A549 treated with CpdA at 1 μM for 4 hours (cell line): ENCODE measurements at places on chromosomes 2 and 18. TPM values are rescaled to one million over a fixed set of nuclear protein-coding genes. Genes with fewer than 3 reads are reported as not detected.

HOXD8 gene
- total RNA-seq = 4.5 to 6.6 TPM (median 5.4 TPM) in 5 replicates

ST8SIA5 gene
- total RNA-seq = 0.03 TPM in 1 of 5 replicates, not detected in the others

KDM3A gene
- total RNA-seq = 24.1 to 39.9 TPM (median 31.4 TPM) in 5 replicates

TUBA4B gene
- total RNA-seq = 0.23 to 0.57 TPM (median 0.27 TPM) in 5 replicates

CRYGD gene
- total RNA-seq = not detected in 5 replicates

CLEC4F gene
- not detected in 5 replicates for total RNA-seq

OBSL1 gene
- 19.6 to 26.1 TPM (median 22.5 TPM) in 5 replicates for total RNA-seq

PPIL3 gene
- total RNA-seq = 23.4 to 32.4 TPM (median 26.2 TPM) in 5 replicates

CFAP221 gene
- 0.25 to 0.92 TPM (median 0.34 TPM) in 5 replicates for total RNA-seq
